ENCODE measurements at places on chromosomes 1 and 21. TPM values are rescaled to one million over a fixed set of nuclear protein-coding genes. Genes with fewer than 3 reads are reported as not detected.

Gene OR2L3
- 1.1 TPM for total RNA-seq

DNA sequence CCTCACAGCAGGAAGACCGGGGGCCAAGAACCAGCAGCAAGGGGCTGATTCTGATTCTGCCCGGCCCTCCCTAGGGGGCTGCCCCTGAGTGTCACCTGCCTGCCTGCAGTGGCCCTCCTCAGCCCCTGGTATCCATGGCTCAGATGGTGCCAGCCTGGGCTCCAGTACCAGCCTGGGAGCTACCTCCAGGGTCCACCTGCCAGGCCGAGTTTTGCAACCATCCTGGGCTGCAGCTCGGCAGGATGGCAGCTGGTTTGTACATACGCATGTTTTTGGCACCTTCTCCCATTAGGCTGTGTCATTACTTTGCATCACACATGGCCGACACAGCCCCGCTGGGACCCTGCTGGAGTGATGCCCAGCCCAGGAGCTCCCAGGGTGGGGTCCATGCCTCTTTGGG is 93.3 kb upstream of the WNT4 start:
- H3K4me3 ChIP-seq = no peak overlapping the region
- no peaks in the 10 kb centered on the region for H3K27me3 ChIP-seq
- no peak overlapping the region for H3K27ac ChIP-seq

- no peak overlapping the region for H3K4me3 ChIP-seq
- H3K27me3 ChIP-seq = peaks cover 19% of the 10 kb centered on the region
- peaks cover 19% of the 10 kb centered on the region for H3K4me1 ChIP-seq
Measured at GRCh38 chr1:241356187-241356518, 852 bp downstream of the RGS7 start.

DNA sequence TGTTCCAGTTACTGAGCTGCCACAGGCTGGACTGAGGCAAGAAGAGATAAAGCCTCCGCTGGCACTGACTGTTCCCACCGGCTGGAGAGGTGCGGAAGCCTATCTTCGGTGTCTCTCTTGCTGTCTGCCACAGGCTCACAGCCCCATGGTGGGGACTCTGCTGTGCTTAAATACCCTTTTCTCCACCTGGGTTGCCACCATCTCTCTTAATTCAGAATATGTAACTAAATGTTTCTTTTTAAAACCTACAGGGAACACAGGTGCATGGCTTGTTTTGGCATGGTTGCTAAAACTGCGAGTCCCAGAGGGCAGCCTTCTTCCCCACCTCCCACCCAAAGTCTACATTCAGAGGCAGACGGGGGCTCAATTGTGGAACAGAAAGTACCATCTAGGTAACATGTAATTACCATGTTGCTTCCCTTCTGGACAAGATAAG is 8.1 kb upstream of the LBR start:
- no peak overlapping the region for H3K27ac ChIP-seq
- H3K36me3 ChIP-seq = no peaks in the 10 kb centered on the region
- no peak overlapping the region for H3K4me3 ChIP-seq
- no peaks in the 10 kb centered on the region for H3K27me3 ChIP-seq
- no peak for DNase-seq
- no peaks in the 10 kb centered on the region for H3K4me1 ChIP-seq

Data from tibial nerve (tissue), 4 donors.